ENCODE measurements at places on chromosomes 11 and 22. TPM values are rescaled to one million over a fixed set of nuclear protein-coding genes. Genes with fewer than 3 reads are reported as not detected.

Gene MUC6
- total RNA-seq: not detected

Gene ZBTB16
- total RNA-seq: 3.2 TPM

Gene TBX1
- 1.1 TPM for total RNA-seq

Gene MOGAT2
- not detected for total RNA-seq

Gene CBLIF
- total RNA-seq: not detected

Gene NAP1L4
- 389 TPM for total RNA-seq

Gene MTMR3
- total RNA-seq: 26.1 TPM

Gene PRRG4
- 0.55 TPM for total RNA-seq

Gene TOM1
- 16.1 TPM for total RNA-seq

Data from activated CD8-positive, alpha-beta memory T cell treated with anti-CD3 and anti-CD28 coated beads, Interleukin-2, amount 10 ng/mL, durations not matched to agents 7 days and 5 days (primary cell).